SJSA1 (cell line): ENCODE measurements at places on chromosomes 3 and 15. TPM values are rescaled to one million over a fixed set of nuclear protein-coding genes. Genes with fewer than 3 reads are reported as not detected.
A peak's percentile ranks its signal among the peaks of the same experiment; 100 is the strongest.

- no peak for DNase-seq
Measured at GRCh38 chr3:157427901-157428300, 8.7 kb upstream of the PTX3 start.

DNA sequence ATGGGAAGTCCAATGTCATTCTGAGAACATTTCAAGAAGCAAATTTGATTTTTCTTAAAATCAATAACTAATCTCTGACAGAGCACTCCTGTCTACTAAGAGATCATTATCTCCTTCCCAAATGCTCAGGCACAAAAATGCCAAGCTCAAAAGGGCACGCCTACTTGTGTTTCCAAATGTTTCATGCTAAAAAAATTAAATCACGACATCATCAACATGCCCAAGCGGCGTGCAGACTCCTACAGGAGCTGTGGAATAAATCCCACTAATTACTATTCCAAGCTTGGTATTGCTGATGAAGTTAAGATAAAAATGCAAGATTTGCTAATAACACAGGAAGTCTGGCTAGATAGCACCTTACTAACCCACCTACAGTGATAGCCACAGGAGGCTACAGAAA is 140.8 kb downstream of the OSBPL10 start:
- DNase-seq: no peak

DNA sequence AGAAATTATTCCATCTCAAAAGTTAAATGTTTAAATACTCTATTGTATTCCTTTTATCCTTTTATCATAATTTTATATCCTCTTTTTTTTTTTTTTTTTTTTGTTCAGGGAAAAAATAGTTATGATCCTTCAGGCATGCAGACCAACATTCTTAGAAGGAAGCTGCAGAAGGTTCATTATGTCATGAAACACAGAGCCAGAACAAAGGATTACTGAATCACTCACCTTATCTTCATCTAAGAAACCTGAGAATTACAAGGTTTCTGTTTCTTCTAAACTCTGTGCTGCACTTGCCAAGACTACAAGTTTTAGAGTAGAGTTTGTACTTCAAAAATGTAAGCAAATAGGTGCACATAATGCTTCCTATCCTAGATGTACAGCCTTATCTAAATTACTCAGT is 3.3 kb downstream of the PLCH1 start:
- no peak for DNase-seq

GRCh38 chr3:45180899-45181298 is 34.7 kb upstream of the CDCP1 start:
- no peak for DNase-seq

GRCh38 chr15:96737408-96737807 is 406.9 kb downstream of the NR2F2 start:
- no peak for DNase-seq

DNA sequence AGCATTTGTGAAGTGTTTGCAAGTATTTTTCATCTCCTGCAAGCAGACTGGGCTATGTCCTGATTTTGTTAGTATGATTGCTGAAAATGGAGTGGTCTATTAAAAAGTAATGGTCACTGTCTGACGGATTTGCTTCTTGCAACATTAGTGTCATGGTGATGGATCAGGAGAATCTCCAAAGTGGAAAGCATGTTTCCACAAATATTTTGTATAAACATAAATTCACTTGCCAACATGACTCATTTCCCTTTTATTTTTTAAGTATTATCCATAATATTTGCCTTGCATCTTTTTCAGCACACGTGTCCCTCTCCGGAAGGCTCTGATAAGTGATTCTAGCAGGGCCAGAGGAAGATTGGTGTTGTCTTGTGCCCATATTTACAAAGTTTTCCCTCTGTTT is 27.4 kb upstream of the CACNA2D3 start:
- no peak for DNase-seq

DNA sequence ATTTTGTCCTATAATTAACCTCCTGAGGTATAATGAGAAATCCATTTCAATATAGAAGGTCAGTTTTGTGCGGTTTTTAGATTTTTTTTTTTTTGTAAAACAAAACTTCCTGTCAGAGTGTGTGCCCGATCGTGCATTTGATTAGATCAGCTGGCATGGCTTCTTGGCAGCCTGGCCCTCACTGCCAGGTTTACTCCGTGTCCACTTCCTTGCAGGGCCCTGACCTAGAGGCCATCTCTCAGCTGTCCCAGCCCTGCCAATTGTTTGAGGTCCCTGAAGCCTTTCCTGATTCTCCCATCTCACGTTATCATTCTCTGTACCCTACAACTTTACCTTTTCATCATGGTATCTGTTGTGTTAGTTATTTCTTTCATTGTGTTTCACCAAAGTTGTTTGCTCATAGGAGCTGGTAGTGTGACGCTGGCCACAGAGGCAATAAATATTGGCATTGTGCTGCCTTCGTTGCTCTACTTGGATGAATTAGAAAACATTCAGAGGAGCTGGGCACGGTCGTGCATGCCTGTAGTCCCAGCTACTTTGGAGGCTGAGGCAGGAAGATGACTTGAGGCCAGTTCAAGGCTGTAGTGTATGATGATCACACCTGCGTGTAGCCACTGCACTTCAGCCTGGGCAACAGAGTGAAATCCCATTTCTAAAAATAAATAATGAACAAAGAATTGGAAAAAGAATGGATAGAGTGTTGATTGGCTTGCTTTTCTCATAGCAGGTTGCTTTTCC is 202.0 kb downstream of the GHSR start:
- DNase-seq: no peak

DNA sequence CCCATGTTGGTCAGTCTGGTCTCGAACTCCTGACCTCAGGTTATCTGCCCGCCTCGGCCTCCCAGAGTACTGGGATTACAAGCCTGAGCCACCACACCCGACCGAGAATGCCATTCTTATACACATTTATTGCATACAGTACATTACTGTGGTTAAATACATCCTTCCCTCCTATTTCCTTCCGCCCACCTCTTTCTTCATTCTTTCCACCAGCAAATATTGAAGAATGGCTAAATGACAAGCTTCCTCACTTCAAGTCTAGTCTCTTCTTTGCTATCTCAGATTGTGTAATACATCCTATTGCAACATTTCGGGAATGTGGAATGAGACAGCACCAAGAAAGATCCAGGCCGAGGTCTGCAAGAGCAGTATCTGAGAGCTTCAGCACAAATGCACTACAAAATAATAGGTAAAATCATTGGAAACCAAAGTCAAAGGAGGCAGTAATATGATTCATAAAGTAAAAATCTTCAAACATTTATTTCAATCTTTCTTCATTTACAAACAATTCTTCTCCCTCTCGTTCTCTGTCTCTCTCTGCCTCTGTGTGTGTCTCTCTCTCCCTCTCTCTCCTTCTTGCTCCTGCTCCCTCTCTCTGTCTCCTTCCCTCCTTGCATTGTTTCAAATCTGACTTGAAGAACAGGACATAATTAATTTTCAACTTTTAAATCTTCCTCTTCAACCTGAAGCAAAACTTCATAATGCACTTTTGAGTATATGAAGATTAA is 94.7 kb upstream of the TGFBR2 start:
- peak; percentile 38 for DNase-seq

GRCh38 chr15:34332553-34333120 is 4.9 kb downstream of the SLC12A6 start:
- DNase-seq: no peak

The COL6A5 gene
- total RNA-seq: not detected in 2 replicates
